ENCODE measurements at places on chromosomes 16 and 17.

DNA sequence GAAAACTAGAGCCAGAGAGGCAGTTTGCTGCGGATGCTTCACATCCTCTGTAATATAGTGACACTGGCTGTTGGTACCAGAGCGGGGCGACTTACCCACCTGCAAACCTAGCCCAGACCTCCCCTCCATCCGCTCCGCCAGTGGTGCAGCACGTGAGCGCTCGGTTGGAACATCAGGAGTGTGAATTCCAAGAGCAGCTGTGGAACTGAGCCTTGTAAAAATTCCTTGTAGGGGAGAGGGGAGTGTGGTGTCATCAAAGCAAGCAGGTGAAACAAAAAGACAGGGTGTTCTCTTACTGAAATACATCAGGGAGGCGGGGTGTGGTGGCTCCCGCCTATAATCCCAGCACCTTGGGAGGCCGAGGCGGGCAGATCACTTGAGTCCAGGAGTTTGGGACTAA, 51.3 kb downstream of the CCDC42 start:
- no peak for DNase-seq

DNA sequence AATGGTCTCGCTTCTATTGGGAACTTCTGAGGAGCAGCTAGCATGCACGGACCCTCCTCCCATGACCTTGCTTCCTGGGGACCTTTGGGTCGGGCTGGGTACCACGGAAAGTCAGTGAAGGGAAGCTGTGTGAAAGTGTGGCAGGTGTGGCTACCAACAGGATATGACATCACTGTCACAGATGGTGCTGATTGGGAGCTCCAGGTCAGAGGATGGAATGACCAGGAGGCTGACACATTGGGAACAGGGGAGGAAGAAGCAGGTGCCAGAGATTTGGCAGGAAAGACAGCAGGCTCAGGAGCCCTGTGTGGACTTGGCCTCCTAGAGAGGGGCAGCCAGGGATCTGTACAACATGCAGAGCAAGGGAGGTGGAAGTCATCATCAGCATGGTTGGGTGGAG, 34.0 kb downstream of the CPNE2 start:
- no peak for DNase-seq

- no peak for DNase-seq
These were observed 77.0 kb downstream of the MYH13 start for GRCh38 chr17:10295728-10296343.

DNA sequence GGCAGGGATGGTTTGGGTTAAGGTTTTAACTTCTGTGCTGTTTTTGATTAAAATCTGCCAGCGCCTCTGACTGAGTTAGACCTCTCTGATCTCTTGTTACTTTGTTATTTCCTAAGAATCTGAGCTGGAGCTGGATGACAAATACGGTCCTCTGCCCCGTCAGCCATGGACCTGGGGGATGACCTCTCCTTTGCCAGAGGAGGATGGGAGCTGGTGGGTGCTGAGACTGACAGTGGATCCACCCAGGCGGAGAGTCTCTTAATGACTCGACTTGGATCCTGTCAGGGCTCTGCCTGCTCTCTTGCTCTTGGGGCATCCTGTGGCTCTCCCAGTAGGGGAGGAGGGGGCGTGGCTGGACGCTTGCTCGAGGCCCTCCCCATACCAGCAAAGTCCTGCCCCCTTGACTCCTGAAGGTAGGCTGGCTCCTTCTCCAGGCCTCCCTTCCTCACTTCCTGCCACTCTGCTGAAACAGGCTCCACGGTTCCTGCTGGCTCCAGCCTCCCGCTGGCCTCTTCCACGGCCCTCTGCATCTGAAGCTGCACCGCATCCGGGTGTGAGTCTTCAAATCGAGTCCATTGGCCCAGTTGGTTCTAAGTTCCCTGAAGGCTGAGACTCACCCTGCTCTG, 24.8 kb upstream of the MAP3K14 start:
- no peak for DNase-seq

- DNase-seq: no peak
These were observed 25.9 kb downstream of the CYB561 start for GRCh38 chr17:63419949-63420867.

DNA sequence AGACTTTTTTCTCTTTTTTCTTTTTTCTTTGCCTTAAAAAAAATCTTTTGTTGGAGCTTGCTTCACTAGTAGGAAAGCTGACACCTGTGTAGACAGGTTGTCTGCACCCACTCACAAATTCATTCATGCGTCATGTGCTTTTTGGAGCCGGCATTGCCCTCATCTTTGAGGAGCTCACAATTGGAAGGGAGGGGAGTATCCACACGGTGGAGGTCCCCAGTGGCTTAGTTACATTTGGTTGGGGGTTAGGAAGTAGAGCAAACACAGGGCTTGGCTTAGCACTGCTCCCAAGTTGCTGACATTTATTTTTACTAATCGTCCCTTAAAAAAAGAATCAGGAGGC, 18.7 kb upstream of the MEIOB start:
- DNase-seq: no peak

- no peak for DNase-seq
These were observed 4.0 kb downstream of the PYY start for GRCh38 chr17:43949781-43950180.

Measured in substantia nigra (tissue), 51 donors.